ENCODE measurements at places on chromosomes 12 and 14. TPM values are rescaled to one million over a fixed set of nuclear protein-coding genes. Genes with fewer than 3 reads are reported as not detected.
A peak's percentile ranks its signal among the peaks of the same experiment; 100 is the strongest.

- DNase-seq = peak; percentile 90
These were observed 534.2 kb downstream of the LRFN5 start for GRCh38 chr14:42140831-42141279.

DNA sequence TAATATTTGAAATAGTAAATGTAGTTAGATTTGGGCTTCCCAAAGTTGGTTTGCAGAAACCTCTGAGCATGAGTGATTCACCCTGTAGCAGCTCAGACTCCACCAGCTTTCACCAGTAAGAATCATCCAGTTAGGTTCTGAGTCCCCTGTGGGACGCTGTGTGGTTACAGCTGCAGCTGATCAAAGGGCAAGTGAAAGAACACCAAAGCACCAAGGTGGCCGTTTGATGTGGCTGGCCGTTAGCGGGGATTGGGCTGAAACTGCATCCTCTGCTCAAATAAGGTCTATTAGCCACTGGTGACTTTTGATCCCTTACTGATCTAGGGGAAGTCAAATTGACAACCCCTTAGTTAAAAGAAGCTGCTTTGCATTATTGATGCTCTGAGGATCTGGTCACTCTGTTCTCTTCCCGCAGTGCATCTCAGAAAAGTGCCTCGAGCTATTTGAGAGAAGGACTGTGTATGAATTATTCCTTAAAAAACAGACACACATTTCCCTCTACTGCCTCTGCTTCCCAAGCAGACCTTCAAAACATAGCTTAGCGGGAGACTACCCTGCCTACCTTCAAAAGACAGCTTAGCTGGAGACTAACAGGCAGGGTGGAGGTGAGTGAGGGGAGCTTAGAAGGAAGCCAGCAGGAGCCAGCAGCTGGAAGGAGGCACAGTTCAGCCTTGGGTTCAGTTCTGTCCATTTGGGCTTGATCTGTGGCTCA, 3.7 kb downstream of the ABHD12B start:
- DNase-seq = peak; percentile 28

- DNase-seq = peak; percentile 54
These were observed 493 bp downstream of the HOXC5 start for GRCh38 chr12:54033106-54033979.

GRCh38 chr12:90652280-90652679, 302.7 kb downstream of the CCER1 start:
- DNase-seq = peak; percentile 14

DNA sequence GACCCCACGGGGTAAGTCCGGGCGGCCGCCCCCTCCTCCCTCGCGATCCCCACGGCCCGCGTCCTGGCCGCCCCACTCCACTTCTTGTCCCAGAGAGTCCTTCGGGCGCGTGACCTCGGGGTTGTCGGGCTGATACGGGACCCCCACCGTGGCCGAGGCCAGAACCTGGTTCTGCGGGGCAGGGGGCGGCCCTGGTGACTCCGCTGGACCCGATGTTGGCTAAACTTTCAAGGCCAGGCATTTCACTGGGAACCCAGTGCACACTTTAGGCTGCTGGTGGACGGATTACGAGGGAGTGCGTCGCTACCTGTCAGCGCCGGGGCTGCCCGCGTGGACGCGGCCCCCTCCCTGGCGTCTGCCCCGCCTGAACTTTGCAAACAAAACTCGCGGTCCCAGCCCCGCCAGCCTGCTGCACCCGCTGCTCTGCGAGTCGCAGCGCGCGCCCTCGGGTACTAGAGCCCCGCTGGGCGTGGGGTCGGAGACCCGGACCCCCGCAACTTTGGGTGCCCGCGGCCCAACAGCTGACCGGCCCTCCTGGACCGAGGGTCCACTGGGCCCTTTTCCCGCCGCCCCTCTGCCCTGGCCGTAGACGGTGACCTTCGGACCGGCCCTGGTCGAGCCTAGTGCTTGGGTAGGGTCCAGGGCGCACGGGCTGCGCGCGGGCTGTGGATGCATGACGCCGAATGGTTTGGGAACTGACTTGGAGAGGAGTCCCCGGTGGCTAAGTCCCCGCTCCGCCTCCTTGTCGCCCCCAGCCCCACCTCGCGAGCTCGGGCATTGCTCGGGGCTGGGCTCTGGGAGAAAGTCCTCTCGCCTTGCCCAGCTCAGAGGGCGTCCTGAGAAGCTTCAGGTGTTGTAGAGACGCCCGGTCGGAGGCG, 624 bp downstream of the RIN3 start:
- peak; percentile 18 for DNase-seq

- DNase-seq = peak; percentile 93
These were observed 2.3 kb upstream of the GARIN2 start for GRCh38 chr14:67186789-67187584.

DNA sequence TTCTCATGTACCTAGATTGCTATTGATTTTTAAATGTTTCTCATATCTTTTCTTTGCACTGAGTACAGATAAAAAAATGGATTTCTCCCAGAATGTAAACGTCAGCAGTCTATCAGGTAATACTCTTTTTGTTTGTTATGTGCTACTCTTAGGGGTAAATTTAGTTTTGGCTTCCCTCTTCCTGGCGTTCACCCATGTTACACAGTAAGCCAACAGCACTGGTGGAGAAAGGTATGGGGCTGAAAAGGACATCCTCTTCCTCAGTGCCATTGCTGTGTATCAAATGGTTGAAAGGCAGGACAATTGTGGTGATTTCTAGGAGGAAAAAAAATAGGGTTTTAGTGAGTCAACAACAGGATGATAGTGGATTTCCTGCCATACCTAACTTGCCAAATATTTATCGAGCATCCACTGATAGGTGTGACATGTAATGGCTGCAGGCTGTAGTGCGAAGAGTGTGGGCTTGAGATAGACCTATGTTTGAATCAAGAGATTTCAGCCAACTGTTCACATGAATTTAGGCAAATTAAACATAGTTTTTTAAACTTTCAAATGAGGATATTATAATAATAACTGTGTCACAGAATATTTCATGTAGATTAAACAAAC, 7.5 kb downstream of the KLRF2 start:
- DNase-seq = no peak

DNA sequence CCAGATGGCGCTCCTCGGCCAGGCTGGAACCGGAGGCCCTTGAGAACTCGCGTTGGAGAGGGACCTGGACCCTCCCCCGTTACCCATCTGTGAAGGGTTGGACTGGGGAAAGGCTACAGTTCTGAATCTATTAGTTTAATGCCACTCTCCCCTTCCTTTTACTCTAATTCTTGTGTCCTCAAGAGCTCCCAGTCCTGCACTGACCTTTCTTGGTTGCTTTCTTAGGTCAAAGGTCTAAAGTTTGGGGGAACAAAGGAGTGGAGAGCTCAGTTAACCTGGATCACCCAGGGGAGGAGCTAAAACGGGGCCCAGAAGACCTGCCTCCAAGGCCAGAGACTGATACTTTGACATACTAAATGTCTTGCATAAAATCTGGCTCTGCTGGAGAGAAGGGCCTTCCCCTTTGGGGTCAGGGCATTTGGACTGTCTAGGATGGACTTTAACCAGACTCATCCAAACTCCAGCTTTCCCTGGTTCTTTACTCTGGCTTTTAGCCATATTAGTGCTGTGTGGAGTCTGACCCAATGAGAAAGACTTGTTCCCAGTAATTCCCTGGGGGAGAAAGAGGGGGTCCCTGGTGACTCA, 923 bp upstream of the MLF2 start:
- DNase-seq = no peak

DNA sequence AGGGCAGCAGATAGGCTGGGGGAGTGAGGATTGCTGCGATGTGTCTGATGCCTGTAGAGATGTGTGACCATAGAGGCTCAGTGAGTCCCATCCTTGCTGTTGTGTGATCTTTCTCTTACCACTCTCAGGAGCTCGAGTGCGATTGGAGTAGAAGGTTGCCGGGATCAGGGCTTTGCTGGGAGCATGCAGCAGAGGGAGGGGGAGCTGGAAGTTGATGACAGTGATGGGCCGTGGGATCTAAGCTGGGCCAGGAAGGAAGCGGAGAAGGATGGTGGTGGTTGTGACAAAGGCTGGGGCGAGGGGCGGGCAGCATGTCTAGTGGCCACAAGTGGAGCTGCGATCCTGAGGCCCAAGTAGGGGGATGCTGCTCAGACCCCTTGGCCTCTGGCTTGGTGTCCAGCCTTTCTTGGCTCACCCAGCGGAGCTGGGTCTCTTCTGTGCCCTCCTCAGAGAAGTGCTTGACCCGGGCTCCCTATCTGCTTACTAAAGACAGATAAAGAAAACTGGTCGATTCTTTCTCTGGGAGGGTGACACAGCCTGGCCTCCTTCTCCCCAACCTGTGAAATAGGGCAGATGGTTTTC, 66.2 kb downstream of the PRMT8 start:
- DNase-seq = no peak

- DNase-seq = no peak
These were observed 36.2 kb upstream of the APPL2 start for GRCh38 chr12:105272152-105272551.

- no peak for DNase-seq
These were observed 100.6 kb upstream of the TBX3 start for GRCh38 chr12:114784526-114784925.

- DNase-seq = no peak
These were observed 357.7 kb downstream of the BCAT1 start for GRCh38 chr12:24591079-24591626.

GRCh38 chr12:123393747-123394146, 9.8 kb downstream of the KMT5A start:
- DNase-seq = no peak

DNA sequence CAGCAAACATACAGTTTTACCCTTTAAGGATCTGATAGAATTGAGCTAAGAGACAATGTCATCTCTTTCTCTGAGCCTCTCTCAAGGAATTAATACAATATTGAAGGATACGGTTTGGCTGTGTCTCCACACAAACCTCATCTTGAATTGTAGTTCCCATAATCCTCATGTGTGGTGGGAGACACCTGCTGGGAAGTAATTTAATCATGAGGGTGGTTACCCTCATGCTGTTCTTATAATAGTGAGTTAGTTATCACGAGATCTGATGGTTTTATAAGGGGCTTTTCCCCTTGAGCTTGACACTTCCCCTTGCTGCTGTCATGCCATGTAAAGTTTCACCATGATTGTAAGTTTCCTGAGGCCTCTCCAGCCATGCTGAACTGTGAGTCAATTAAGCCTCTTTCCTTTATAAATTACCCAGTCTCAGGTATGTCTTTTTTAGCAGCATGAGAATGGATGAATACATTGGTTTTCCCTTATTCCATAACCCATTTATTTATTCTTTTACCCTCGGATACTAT, 47.6 kb downstream of the TMEM30B start:
- DNase-seq = no peak

GRCh38 chr14:88231603-88232002, 91.5 kb downstream of the KCNK10 start:
- DNase-seq = no peak

DNA sequence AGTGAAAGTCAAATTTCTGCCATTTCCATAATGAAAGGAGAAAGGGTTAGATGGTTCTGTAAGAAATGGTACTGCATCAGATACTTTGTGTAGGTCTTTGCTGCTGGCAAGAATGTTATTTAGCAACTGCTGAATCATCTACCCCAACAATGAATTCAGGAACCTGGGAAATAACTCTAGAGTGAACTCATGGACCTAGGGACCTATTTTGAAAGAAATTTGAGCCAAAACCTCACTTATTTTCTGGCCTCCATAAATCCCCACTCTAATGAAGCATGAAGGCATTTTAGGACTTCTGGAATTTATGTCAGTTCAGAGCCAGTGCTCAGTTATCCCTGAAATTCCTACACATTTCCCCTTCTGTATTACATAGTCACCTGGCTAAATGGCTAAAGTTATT, 50.9 kb upstream of the CPNE8 start:
- peak; percentile 63 for DNase-seq

- DNase-seq = no peak
These were observed 33.5 kb downstream of the CFL2 start for GRCh38 chr14:34680806-34681479.

DNA sequence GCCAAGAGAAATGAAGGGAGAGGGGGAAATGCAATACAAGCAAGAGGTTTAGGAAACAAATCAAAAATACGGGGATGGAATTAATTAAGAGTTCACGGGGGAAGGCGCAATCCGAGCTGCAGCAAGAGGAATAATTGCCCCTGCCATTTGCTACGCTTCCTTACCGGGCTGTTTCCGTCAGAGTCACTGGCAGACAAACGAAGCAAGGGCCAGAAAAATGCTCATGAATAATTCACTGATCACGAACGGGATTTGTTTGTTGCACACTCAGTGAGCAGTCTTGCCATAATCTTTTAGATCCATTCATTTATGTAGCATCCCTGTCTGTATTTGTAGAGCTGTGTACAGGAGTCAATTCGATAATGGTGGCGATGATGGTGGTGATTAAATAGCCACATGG, 39.0 kb downstream of the PLXNC1 start:
- DNase-seq = no peak

- peak; percentile 57 for DNase-seq
These were observed 147.6 kb downstream of the DPF3 start for GRCh38 chr14:72745991-72746980.

DNA sequence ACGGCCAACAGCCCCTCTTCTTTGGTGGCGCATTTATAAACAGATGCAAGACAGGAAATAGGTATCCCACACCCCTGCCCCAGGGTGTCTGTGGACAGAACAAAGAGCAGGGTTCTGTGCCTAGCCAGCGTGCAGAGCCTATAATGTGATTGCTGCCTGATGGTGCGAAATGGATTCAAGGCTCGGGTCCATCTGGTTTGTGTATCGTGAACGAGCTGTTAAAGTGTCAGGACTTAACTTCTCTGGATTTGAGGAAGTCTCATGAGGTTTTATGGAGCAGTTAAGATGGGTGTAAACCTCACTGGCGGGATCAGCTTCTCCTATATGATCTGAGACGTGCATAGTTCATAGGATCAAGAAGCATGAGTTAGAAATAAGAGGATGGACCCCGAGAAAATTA, 388.7 kb upstream of the TBX3 start:
- no peak for DNase-seq

- peak; percentile 87 for DNase-seq
These were observed 99.9 kb downstream of the NINJ2 start for GRCh38 chr12:563250-563781.

- DNase-seq = no peak
These were observed 78.3 kb downstream of the TSHR start for GRCh38 chr14:81033698-81034240.

DNA sequence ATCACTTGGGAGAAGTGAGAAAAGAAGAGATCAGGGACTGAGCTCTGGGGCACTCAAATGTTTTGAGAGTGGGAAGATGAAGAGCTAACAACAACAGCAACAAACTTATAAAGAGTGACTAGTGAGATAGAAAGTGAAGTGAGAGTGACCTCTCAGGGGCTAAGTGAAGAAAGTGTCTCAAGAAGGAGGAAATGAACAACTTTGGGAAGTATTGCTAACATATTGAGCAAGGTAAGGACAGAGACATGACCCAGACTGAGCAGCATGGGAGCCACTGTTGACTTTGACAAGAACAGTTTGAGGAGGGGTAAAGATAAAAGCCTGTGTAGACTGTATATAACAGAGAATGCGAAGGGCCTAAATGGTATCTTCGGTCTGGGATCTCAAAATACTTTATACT, 155.1 kb upstream of the BTG1 start:
- DNase-seq = no peak

Gene HCAR1
- 0.02 TPM for total RNA-seq

Gene CHFR
- 24.7 TPM for total RNA-seq

Gene CLEC4D
- not detected for total RNA-seq

Gene CMTM5
- not detected for total RNA-seq

Gene UBE2N
- total RNA-seq = 407 TPM

Gene OR4M1
- total RNA-seq = not detected

Gene ETFRF1
- total RNA-seq = 7.6 TPM

Gene IL26
- total RNA-seq = not detected

Gene SMIM41
- not detected for total RNA-seq

Gene MANSC4
- not detected for total RNA-seq

Gene TM9SF1
- total RNA-seq = 68.3 TPM

Gene KRT74
- total RNA-seq = not detected

Gene DTX1
- total RNA-seq = not detected

Gene RNASE1
- total RNA-seq = 1.1 TPM

Gene CARMIL3
- total RNA-seq = 0.11 TPM

Gene RFX4
- total RNA-seq = not detected

Gene PMEL
- total RNA-seq = 1.1 TPM
